Activated naive CD4-positive, alpha-beta T cell treated with anti-CD3 and anti-CD28 coated beads for 36 hours (primary cell): ENCODE measurements at places on chromosomes 4 and X. TPM values are rescaled to one million over a fixed set of nuclear protein-coding genes. Genes with fewer than 3 reads are reported as not detected.
A peak's percentile ranks its signal among the peaks of the same experiment; 100 is the strongest.

DNA sequence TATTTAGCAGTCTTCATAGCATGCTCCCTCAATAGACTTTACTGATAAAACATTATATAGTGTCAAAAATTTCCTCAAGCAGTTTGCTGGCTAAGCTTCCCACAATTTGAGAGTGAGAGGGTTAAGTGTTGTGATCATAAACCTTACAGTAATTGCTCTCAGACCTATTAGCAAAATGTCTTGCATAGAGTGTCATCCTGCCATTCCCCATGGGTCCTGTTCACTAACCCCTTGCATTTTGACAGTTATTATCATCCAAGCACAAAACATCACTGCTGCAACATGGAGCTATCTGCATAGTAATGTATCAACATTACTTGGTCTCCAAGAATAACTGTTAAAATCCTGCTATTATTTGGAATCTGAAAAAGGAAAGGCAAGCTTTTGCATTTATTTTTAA lies 196.1 kb upstream of the GK2 start:
- DNase-seq = no peak

Gene SOWAHD
- 0.30 TPM for total RNA-seq

DNA sequence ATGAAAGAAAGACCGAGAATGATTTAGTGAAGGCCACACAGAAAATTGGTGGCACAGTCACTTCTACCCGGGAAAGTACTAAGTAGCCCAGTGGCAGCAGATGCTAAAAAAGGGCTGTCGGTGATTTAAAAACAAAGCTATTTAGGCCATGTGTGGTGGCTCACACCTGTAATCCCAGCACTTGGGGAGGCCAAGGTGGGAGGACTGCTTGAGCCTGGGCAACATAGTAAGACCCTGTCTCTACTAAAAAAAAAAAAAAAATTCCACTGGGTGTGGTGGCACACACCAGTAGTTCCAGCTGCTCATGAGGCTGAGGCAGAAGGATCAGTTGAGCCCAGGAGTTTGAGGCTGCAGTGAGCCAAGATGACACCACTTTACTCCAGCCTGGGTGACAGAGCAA lies 144.2 kb downstream of the CBR4 start:
- no peak for DNase-seq

DNA sequence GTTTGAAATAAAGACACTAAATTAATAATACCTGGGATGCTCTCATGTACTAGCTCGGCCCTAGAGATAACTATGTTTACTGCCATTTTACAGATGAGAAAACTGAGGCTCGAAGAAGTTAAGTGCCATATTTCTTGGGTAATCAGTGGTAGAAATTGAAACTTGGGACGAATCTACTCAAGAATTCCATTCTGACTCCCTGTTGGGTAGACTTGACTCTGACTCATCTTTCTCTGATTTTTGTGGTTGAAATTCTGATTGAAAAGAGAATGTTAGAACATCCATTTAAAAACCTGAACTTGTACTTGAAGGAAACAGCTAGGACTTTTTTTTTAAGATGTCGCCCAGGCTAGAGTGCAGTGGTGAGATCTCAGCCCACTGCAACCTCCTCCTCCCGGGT lies 50.1 kb upstream of the NSUN7 start:
- DNase-seq = no peak

DNA sequence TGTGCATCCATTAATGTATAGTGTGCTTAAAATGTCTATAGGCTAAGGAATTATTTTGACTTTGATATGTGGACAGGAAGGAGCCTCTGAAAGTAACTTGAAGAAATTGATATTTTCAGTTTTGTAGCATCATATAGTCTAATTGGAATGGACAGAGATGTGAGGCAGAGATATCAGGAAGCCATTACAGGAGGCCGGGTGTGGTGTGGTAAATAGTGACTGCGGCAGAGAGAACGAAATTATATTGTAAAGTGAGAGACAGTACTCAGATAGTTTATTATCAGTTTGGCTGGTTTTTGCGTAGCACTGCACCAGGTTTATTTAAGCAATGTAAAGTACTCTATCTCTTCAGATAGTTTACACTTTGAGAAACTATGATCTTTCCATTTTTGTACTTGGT lies 98.5 kb downstream of the RAP1GDS1 start:
- no peak for DNase-seq

DNA sequence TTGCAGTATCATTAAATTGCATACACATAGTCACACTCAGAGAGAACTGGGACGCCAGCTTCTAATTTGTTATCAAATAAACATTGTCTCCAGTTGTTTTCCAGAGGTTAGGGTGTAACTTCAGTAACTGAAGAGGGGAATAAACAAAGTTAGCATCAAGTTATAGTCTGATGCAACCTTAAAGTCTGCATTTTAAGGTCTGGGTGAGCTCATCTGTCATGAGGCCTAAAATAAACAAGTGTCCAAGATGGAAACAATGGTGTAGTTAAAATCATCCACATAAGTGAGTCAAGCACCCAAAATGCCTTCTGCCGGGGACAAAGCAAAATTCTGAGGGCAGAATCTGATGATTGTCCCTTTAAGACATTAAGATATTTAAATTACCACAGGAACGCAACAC lies 70.3 kb upstream of the EMCN start:
- DNase-seq = no peak

DNA sequence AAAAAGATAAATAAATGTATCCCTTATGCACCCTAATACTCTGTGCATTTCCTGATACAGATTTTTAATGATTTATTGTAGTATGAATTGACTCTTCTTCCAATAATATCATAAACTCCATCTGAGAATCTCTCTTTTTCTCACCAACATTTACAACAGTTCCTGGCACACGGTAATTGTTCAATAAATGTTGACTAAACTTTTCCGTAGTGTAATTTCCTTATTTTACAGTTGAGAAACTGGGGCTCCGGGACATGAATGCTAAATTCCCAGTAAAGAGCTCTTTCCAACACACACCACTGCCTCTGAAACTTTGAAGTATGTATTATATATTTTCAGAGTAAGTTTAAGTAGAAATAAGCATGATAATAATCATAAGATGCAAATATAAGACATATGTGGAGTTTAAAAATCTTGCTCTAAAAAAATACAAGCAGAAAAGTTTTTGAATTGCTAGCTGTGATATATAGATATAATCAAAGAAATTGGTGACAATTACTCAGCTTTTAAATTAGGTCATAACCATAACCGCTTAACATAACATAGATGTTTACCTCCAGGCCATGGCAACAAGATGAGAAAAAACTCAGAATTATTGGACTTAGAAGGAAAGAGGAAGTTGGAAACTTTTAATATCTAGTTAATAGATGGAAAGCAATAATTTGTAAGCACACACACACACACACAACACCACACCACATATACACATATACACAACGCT lies 28.2 kb upstream of the ANTXR2 start:
- no peak for DNase-seq

Gene HSFX4
- total RNA-seq = not detected

Gene MAGEA9B
- not detected for total RNA-seq

GRCh38 chr4:123120473-123120872 lies 198.1 kb upstream of the NUDT6 start:
- no peak for DNase-seq

GRCh38 chr4:134388351-134388750 lies 186.8 kb upstream of the PABPC4L start:
- DNase-seq = no peak

- peak; percentile 79 for DNase-seq
Observed at GRCh38 chr4:121900132-121900983, 30.1 kb upstream of the BBS7 start.

DNA sequence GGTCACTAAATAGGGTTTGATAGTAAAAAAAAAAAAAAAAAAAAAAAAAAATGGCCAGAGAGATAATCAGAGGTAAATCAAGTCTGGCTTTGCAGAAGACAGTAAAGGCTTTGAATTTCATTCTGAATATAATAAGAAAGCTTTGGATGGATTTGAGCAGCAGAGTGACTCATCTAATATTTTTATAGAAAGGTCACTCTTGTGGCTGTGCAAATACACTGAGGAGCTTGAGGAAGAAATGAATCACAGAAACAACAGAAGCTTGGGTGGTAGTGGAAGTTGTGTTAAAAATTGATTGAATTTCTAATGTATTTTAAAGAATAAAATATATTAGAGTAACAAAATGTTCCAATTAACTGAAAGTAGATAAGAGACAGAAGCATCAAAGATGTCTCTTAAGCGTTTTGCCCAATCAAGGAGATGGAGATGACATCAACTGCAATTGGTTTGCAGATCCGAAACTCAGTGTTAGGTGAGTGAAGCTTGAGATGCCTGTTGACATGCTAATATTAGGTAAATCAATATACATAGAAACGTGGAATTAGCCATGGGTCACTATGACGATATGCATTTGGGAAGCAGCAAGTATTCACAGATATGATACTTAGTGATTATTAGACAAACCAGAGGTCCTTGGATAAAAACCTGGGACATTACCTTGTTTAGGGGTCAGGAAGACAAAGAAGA lies 280.5 kb downstream of the GPM6A start:
- no peak for DNase-seq

GRCh38 chrX:69388526-69388925 lies 115.6 kb upstream of the NALF2 start:
- DNase-seq = no peak

- no peak for DNase-seq
Observed at GRCh38 chr4:176013476-176014247, 52.0 kb upstream of the WDR17 start.

DNA sequence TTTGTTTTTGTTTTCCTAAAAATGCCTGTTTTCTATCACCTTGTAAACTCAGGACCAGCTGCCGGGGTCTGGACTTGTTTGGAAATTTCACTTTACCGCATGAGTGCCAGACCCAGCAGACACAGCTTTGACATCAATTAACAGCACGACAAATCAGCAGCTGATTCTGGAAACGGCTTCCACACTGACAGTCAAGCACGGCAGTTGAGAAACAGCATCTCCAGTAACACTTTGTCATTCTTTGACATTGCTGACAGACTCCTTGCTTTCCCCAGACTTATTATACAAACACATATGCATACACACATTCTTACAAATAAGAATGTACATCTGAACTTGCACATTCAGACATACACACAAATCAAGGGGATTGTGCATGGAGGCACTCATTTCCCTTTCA lies 1017.6 kb upstream of the HS3ST1 start:
- DNase-seq = no peak

DNA sequence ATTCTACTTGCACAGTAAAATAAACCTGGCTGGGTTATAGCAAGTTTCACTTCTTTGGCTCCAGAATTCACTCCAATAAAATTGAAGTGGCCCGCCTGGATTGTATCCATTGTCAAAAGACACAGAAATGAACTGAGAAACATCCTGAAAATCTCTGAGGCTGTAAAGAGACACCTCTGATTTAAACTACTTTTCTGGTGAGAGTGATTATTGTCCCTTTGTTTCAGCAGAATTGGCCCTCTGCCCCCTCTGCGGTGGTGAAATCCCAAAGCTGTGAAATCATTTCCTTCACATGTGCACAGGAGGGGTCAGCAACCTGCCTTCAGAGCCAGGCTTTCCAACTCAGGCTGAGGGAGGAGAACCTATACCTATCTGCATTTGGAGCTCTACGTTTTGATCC lies 23.0 kb downstream of the GAB3 start:
- no peak for DNase-seq

DNA sequence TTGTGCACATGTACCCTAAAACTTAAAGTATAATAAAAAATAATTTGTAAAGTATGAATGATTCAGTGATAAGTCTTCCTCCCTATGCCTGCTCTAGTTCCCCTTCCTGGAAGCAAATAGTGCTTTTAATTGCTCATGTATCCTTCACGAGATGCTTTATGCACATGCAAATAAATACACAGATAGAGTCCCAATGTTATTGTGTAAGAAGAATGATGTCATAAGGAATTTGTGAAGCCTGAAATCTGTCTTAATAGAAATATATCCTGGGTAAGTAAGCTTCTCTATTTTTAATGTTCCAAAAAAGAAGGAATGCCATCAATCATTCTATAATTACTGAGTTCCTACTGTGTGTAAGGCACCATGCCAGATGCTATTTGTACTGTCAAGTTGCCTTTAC lies 157.5 kb upstream of the SLC4A4 start:
- DNase-seq = no peak

Gene SPOCK3
- not detected for total RNA-seq

DNA sequence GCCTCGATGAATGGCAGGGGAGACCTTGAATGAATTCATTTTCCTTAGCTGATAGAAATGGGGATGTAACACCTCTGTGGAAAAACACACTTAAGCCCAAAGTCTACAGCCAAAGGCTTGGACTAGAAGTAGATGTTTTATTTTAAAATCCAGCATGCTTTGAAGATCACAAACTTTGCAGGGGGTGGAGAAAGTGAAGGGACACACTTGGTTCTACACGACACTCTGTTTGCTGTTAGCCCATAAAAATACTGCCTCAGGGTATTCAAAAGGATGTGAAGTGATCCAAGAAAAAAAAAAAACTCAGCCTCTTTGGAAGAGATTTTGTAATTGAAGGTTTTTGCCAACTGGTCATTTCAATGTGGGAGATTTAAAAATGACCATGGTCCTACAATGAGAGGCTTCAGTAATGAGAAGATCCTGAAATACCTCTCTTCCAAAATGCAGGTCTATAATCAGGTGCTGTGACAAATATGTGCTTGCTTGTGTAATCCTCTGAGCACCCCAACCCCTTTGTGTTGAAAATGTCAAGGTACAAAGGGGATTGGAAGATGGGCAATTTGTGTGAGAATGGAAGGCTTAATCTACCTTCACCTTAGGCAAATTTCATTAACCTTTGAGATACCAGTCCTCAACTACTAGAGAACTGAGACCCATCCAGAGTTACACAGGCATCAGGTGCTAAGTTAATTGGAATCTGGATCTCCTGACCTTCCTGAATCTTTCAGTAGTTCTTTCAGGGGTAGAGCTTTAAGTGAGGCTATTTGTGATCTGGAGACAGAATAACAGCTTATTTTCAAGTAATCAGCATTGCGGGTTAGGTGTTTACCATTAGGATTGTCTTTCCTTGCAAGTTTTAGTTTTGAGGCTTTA lies 82.5 kb downstream of the HS6ST2 start:
- DNase-seq = no peak

Gene NUP54
- 43.9 TPM for total RNA-seq

GRCh38 chrX:150062292-150063137 lies 124.2 kb upstream of the EOLA2 start:
- DNase-seq = no peak

Gene DAPP1
- 25.8 TPM for total RNA-seq

- no peak for DNase-seq
Observed at GRCh38 chr4:2754848-2755819, 1.0 kb downstream of the TNIP2 start.

GRCh38 chr4:158821228-158821971 lies 52.6 kb downstream of the FNIP2 start:
- DNase-seq = peak; percentile 35

Gene FHIP1A
- 0.17 TPM for total RNA-seq

Gene DMRTC1B
- not detected for total RNA-seq

Gene RGN
- not detected for total RNA-seq

- DNase-seq = no peak
Observed at GRCh38 chr4:75878246-75878756, 24.0 kb downstream of the PPEF2 start.

Gene PPARGC1A
- not detected for total RNA-seq

- DNase-seq = peak; percentile 38
Observed at GRCh38 chr4:22897520-22898108, 204.9 kb downstream of the GBA3 start.

Gene PALLD
- total RNA-seq = 7.8 TPM

Gene CCDC149
- not detected for total RNA-seq
